ENCODE measurements at places on chromosomes 1 and 21. TPM values are rescaled to one million over a fixed set of nuclear protein-coding genes. Genes with fewer than 3 reads are reported as not detected.
A peak's percentile ranks its signal among the peaks of the same experiment; 100 is the strongest.

Gene CAMK1G
- total RNA-seq: not detected

Gene CFAP57
- total RNA-seq: 0.88 TPM

- H3K27ac ChIP-seq: no peak overlapping the region
- no peaks in the 10 kb centered on the region for H3K36me3 ChIP-seq
- no peaks in the 10 kb centered on the region for H3K27me3 ChIP-seq
- no peaks in the 10 kb centered on the region for H3K4me1 ChIP-seq
These were observed 34.9 kb upstream of the TSNAX start for GRCh38 chr1:231493421-231494185.

- no peaks in the 10 kb centered on the region for H3K36me3 ChIP-seq
- no peaks in the 10 kb centered on the region for H3K4me1 ChIP-seq
- no peak overlapping the region for H3K4me3 ChIP-seq
- no peak for DNase-seq
- no peak overlapping the region for H3K27ac ChIP-seq
These were observed 27.4 kb downstream of the RRP15 start for GRCh38 chr1:218312509-218312908.

- H3K4me3 ChIP-seq: no peak overlapping the region
- H3K36me3 ChIP-seq: no peaks in the 10 kb centered on the region
- H3K27me3 ChIP-seq: no peaks in the 10 kb centered on the region
- no peak for DNase-seq
- no peak overlapping the region for H3K27ac ChIP-seq
These were observed 440.9 kb upstream of the ZRANB2 start for GRCh38 chr1:71521655-71522264.

Gene FTCD
- not detected for total RNA-seq

Gene CRYBG2
- total RNA-seq: not detected

- H3K27ac ChIP-seq: peak overlapping the region; percentile 87
- peaks cover 14% of the 10 kb centered on the region for H3K4me1 ChIP-seq
- no peak for DNase-seq
- H3K27me3 ChIP-seq: no peaks in the 10 kb centered on the region
These were observed 5.1 kb downstream of the SDC3 start for GRCh38 chr1:30903343-30904034.

Gene GJC2
- total RNA-seq: 1.3 TPM

Gene ANGPTL1
- 30.2 TPM for total RNA-seq

GRCh38 chr1:153749408-153750005 is 21.7 kb downstream of the INTS3 start:
- H3K36me3 ChIP-seq: no peaks in the 10 kb centered on the region
- peak; percentile 80 for DNase-seq
- peak overlapping the region; percentile 69 for H3K27ac ChIP-seq
- no peak overlapping the region for H3K4me3 ChIP-seq
- no peaks in the 10 kb centered on the region for H3K4me1 ChIP-seq

GRCh38 chr1:54009406-54009805 is 8.6 kb downstream of the LDLRAD1 start:
- DNase-seq: no peak
- H3K27ac ChIP-seq: no peak overlapping the region
- H3K4me1 ChIP-seq: no peaks in the 10 kb centered on the region
- no peaks in the 10 kb centered on the region for H3K36me3 ChIP-seq
- H3K27me3 ChIP-seq: no peaks in the 10 kb centered on the region

Gene FLG2
- total RNA-seq: not detected

Gene FCGR3B
- 0.32 TPM for total RNA-seq

- no peak for DNase-seq
- peaks cover 4% of the 10 kb centered on the region for H3K4me1 ChIP-seq
- no peak overlapping the region for H3K4me3 ChIP-seq
- H3K27me3 ChIP-seq: no peaks in the 10 kb centered on the region
These were observed 5.3 kb downstream of the ANKRD65 start for GRCh38 chr1:1415751-1416150.

GRCh38 chr1:86503406-86504136 is 34.8 kb downstream of the CLCA1 start:
- no peaks in the 10 kb centered on the region for H3K36me3 ChIP-seq
- DNase-seq: no peak
- peak overlapping the region; percentile 27 for H3K4me3 ChIP-seq
- H3K27ac ChIP-seq: peak overlapping the region; percentile 91
- no peaks in the 10 kb centered on the region for H3K27me3 ChIP-seq

DNA sequence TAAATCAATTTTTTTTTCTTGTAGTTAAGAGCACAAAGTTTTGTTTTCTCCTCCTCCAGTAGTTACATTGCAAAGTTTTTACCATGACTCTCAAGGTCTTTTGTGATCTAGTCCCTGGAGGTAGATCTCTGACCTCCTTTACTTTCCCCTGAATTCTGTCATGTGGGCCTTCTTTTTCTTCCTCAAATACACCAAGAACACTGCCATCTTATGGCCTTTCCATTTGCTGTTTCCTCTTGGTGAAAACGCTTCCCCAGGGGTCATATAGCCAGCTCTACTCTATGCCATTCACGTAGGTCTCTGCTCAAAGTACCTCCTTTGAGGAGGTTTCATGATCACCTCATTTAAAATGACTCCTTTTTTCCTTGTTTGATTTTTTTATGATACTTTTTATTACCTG is 2.7 kb downstream of the DDX20 start:
- H3K4me1 ChIP-seq: no peaks in the 10 kb centered on the region
- no peak overlapping the region for H3K4me3 ChIP-seq
- H3K36me3 ChIP-seq: peaks cover 7% of the 10 kb centered on the region
- H3K27ac ChIP-seq: no peak overlapping the region
- no peak for DNase-seq
- no peaks in the 10 kb centered on the region for H3K27me3 ChIP-seq

DNA sequence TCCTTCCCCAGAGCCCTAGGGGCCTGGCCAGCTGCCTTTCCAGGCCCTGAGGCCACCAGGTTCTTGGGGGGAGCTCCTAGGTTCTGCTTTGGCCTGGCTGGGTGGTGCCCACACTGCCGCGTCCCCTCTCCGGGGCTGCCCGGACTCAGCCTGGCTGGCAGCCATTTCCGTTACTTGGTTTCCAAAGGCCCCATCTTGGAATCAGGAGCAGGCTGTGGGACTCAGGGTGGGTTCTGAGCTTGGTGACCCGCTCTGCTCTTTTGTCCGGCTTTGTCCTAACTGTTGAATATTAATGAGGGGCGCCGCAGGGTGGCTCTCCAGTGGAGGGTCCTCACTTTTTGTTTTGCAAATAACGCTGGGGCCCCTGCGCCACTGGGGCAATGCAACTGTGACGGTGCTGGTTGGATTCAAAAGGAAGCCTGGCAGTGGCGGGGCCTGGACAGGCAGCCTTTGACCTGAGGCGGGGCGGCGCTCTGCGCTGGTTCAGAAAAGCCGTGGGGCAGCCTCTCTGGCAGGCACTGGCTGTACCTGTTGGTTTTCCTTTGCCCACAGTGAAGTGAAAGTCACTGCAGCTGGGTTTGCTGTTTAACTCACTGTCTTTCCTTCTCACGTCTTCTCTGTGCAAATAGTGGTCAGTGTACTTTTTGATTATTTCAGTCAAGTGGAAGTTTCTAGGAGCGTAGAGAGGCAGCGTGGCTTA is 20.2 kb downstream of the SKI start:
- DNase-seq: no peak
- H3K27me3 ChIP-seq: no peaks in the 10 kb centered on the region
- H3K27ac ChIP-seq: peak overlapping the region; percentile 88
- H3K4me1 ChIP-seq: peaks cover 49% of the 10 kb centered on the region
- no peaks in the 10 kb centered on the region for H3K36me3 ChIP-seq

Gene GIPC2
- 2.6 TPM for total RNA-seq

DNA sequence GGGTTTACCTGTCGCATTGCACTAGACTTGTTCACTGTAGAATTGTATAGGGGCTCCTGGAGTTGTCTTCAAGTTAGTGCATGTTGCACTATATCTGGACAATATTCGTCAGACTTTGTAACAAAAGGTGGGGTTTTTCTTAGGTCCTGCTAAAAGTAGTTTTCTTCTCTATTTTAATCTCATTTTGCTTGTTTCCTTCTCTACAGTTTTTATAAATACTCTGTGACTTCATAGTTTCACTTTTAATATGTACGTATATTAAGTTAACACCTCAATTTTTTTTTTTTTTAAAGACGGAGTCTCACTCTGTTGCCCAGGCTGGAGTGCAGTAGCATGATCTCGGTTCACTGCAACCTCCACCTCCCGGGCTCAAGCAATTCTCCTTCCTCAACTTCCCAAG is 26.5 kb upstream of the MRPS6 start:
- H3K4me3 ChIP-seq: no peak overlapping the region
- no peak for DNase-seq
- no peaks in the 10 kb centered on the region for H3K4me1 ChIP-seq
- no peak overlapping the region for H3K27ac ChIP-seq
- no peaks in the 10 kb centered on the region for H3K36me3 ChIP-seq

Gene LINGO4
- total RNA-seq: 0.16 TPM
